Activated CD8-positive, alpha-beta memory T cell treated with anti-CD3 and anti-CD28 coated beads for 4 hours (primary cell): ENCODE measurements at places on chromosomes 13 and 19.

GRCh38 chr13:32362574-32362973, 47.3 kb downstream of the BRCA2 start:
- no peak for DNase-seq

- no peak for DNase-seq
Observed at GRCh38 chr19:46741447-46741846, 4.4 kb upstream of the FKRP start.

DNA sequence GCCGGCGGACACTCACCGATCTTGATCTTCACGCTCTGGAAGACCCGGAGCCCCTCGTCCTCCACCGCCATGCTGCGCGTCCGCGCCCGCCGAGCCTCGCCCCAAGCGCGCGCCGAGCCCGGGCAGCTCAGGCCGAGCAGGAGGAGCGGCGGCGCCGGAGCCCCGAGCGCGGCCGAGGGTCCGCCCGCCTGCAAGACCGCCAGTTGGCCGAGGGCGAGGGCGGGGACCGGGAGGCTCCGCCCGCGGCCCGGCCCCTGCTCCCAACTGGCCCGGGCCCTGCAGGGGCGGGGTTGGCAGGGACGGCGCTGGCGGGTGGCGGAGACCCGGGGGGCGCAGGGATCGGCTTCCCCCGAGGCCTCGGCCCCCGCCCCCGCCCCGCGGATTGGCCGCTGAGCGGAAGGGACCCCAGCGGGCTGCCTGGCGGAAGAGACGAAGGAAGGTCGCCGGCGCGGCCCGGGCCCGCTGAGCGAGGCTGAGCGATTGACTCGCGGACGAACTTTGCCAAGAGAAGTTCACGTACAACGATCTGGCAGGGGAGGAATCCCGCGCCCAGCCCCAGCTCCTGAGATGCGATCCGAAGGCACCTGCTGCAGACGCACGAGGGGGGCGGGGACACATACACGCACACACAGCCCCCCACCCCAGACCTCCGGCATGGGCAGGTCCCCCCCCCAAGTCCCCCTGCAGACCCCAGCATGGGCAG, at the start of gene RASA3:
Gene RASA3, minus strand, starts transcription at position 205 of the 703 bp plus-strand sequence. Its CDS starts 134 bp downstream, at position 71.
- no peak for DNase-seq

GRCh38 chr13:94305033-94305432, 174.4 kb downstream of the DCT start:
- no peak for DNase-seq

GRCh38 chr19:34254698-34255432, 511 bp downstream of the GARRE1 start:
- DNase-seq = no peak

DNA sequence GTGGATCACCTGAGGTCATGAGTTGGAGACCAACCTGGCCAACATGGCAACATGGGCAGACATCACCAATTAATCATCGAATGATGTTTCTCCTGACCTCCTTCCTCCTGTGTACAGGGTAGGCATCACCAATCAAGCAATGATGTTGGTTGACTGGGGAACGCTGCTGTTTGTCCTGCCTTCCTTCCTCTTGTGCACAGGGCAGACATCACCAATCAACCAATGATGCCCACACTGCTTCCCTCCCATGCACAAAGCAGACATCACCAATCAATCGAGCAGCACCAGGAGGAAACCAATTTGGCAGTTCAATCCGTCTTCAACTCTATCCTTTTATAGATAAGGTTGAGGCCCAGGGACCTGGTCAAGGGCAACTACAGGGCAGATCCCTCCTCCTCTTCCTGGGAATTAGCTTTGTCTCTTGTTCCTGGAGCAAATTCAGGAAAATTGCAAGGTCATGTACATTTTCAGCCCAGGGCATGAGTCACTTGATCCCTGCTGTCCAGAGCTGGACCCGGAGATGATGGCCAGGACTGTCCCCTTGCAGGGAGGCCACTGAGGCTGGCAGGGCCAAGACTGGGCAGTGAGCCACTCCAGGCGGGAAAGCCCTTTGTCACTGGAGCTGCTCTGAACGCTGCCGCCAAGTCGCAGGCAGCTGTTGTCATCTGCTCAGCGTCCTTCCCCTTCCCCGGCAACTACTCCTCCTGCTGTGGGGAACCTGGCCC, 5.3 kb upstream of the CSNK1G2 start:
- no peak for DNase-seq

DNA sequence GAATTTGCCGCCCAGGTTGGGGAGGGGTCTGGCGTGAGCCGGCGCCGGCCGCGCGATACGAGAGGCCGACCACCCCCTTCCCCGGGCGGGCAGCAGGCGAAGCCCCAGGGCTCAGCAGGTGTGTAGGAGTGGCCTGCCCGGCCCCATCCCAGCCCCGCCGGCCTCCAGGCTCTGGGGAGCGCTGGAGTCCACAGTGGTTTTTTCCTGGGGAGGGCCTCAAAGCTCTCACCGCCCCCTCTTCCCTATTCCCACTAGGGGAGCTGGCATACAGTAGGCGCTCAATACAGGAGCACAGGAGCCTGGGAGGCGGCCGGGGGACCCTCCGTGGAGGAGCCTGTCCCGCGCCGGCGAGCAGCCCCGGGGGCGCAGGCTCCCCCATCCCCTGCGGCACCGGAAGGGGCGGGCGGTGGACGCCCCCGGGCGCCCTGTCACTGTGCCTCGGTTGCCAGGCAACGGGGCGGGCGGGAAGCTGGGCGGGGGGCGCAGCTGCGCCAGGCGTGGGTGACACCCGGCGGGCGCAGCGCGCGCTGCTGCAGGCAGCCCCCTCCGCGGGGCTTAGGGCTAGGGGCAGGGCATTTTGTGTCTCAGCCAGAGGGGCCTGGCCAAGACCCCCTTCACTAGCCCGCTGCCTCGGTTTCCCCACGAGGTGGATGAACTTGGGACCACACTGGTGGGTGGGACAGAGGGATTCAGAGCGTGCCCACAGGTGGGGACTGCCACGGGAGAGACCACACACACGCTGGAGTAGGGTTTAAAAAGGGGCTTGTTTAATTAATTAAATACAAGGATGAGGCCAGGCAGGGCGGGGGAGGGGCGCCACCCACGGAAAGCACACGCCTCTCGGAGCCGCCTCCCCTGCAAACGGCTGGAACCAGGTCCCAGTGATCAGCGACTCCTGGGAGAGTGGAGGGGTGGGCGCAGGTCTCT, 3.6 kb upstream of the REXO1 start:
- peak; percentile 45 for DNase-seq

GRCh38 chr13:51770160-51770559, 33.8 kb downstream of the DHRS12 start:
- no peak for DNase-seq

GRCh38 chr13:38630780-38631179, 56.1 kb upstream of the FREM2 start:
- DNase-seq = no peak

- no peak for DNase-seq
Observed at GRCh38 chr19:342801-343421, 1.7 kb downstream of the MIER2 start.

- DNase-seq = no peak
Observed at GRCh38 chr19:7676376-7676775, 514 bp upstream of the MCEMP1 start.

DNA sequence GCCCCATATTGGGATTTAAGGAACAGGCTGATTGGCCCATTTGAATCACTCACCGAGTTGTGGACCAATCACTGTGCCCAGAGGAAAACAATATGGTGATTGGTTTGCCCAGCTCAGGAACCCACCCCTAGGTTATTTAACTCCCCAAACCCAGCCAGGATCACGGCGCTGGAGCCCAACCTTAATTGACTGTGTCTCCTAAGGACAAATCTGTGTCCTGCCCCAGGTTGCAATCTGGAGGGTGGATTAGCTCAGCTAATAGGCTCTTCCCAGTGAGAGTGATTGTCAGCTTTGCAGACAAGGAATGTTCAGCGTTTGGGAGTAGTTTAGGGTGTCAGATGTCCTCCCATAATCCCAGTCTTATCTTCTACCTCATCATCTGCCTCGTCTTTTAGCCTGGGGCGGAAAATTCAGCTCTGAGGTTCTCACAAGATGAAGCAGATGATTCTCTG, 3.5 kb upstream of the ZNF358 start:
- no peak for DNase-seq

- no peak for DNase-seq
Observed at GRCh38 chr19:17711851-17712250, 7.4 kb upstream of the MAP1S start.

- peak; percentile 64 for DNase-seq
Observed at GRCh38 chr19:41352609-41353465, 885 bp downstream of the TGFB1 start.

DNA sequence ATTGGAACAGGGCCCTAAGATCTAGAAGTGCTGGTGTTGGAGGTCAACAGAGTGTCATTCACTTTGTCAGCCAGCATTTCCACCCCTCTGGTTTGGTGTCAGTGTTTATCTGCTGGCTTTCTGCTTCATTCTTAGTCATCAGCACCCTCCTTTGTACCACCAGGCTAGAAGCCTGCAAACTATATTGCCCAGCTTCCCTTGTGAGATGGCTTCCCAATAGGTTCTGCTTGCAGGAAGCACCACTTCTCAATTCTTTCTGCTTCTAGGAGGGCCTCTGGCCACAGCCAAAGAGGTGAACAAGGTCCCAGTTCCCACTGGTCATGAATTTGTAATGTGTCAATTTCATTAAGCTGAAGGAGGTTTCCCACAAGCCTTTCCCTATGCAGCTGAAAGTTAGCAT, 36.4 kb upstream of the CALM3 start:
- DNase-seq = no peak

DNA sequence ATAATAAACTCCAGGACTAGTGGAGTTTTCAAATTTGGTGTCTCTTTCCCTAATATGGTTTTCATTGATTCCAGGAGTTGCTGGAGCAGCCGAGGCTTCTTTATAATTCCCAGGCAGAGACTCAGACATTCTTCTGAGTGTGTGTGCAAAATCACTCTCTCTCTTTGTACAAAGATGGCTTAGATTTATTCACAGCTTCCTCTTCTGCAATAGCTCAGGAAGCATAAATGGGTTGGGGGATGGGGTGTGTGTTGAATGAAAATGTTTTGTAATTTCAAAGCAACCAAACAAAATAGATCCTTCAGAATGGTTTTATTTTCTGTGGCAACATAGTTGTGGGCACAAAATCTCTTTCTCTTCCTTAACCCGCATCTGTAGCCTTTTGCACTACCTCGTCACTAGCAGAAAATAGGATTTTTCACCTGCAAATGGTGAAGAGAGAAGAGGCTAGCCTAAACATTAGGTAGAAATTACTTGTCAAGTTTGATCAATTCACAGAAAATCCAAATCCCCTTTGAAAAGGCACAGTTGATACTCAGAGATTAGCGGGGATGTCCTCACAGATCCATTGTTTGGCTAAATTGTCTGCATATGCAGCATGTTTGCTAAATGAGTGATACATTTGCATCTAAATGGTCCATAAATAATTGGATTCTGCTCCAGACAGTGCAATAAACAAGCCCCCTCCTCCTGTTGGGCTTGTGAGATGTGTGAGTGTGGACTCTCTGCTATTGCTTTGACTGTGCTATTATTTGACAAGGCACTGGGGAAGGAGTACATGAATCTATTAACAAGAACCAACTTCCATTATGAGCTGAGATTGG, 66.7 kb downstream of the CBY2 start:
- DNase-seq = no peak

GRCh38 chr19:16045893-16046292, 30.4 kb upstream of the TPM4 start:
- DNase-seq = no peak

- DNase-seq = no peak
Observed at GRCh38 chr13:32988608-32989289, 27.5 kb upstream of the KL start.

DNA sequence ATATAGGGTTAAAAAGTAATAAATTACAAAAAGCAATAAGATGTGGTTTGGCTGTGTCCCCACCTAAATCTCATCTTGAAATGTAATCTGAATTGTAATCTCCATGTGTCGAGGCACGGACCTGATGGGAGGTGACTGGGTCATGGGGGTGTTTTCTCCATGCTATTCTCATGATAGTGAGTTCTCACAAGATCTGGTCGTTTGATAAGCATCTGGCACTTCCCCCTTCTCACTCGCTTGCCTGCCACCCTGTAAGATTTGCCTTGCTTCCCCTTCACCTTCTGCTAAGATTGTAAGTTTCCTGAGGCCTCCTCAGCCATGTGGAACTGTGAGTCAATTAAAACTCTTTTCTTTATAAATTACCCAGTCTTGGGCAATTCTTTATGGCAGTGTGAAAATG, 577.4 kb downstream of the TBC1D4 start:
- DNase-seq = no peak

DNA sequence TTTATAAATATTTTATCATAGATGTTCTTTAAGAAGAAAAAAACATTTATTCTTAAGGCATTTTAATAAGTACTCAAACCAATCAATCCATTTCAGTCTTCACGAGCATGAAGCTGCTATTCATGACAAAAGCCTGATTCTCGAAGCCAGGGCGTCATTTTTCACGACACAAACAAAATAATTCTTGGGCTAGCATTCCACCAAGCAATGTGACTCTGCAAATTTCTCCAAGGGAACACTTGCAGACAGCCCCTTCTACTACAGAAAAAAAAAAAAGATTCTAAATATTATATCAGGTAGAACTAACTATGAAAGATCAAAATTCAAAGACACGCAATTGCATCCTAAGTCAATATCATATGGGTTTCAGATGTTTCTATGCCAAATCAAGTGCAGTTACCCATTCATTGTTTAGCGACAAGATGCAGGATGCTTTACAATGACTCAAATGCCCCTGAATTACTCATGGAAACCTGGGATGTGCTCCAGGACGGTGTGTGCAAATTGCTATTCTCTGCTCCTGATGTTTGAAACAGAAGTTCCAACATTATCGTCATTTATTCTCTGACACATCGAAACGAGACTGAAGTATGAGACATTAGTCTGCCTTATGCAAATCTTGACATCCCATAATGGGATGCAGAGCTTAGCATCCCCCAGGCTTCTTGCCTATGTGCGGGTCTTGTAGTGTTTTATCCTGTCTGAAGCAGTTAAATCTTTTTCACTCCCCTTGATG, 517.7 kb downstream of the MYO16 start:
- no peak for DNase-seq

- no peak for DNase-seq
Observed at GRCh38 chr13:110239280-110240125, 67.5 kb downstream of the COL4A1 start.

DNA sequence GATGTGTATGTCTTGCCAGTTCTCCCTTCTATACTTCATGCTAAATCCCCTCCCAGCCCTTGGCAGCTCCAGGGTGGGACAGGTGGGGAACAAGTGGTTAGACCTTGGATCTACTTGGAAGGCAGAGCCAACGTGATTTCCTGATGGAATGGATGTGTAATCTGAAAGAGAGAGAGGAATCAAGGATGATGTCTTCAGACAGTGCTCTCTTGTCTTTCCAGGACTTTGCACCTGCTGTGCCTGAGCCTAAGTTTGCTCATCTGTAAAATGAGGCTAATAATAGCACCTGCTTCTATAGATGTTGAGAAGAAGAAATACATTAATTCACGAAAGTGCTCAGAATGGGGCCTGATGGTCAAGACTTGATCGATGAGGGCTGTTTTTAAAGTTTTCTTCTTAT, 7.0 kb upstream of the EGLN2 start:
- no peak for DNase-seq

GRCh38 chr13:42728507-42729180, 52.7 kb upstream of the FAM216B start:
- no peak for DNase-seq
